ENCODE measurements at places on chromosomes 2 and 18. TPM values are rescaled to one million over a fixed set of nuclear protein-coding genes. Genes with fewer than 3 reads are reported as not detected.

Gene CRACDL
- 14.6 TPM for total RNA-seq

Gene GTF2A1L
- total RNA-seq: not detected

Gene RAB27B
- under 0.01 TPM for total RNA-seq

Gene FRZB
- 5.1 TPM for total RNA-seq

Gene E2F6
- 25.0 TPM for total RNA-seq

Gene AFTPH
- 62.4 TPM for total RNA-seq

Measured in uterus (tissue), 4 donors.